Activated naive CD8-positive, alpha-beta T cell treated with anti-CD3 and anti-CD28 coated beads for 36 hours (primary cell): ENCODE measurements at places on chromosomes 3 and 15. TPM values are rescaled to one million over a fixed set of nuclear protein-coding genes. Genes with fewer than 3 reads are reported as not detected.

- no peaks in the 10 kb centered on the region for H3K36me3 ChIP-seq
- no peaks in the 10 kb centered on the region for H3K27me3 ChIP-seq
- no peak for DNase-seq
Observed at GRCh38 chr3:141081141-141081795, 30.1 kb downstream of the SPSB4 start.

DNA sequence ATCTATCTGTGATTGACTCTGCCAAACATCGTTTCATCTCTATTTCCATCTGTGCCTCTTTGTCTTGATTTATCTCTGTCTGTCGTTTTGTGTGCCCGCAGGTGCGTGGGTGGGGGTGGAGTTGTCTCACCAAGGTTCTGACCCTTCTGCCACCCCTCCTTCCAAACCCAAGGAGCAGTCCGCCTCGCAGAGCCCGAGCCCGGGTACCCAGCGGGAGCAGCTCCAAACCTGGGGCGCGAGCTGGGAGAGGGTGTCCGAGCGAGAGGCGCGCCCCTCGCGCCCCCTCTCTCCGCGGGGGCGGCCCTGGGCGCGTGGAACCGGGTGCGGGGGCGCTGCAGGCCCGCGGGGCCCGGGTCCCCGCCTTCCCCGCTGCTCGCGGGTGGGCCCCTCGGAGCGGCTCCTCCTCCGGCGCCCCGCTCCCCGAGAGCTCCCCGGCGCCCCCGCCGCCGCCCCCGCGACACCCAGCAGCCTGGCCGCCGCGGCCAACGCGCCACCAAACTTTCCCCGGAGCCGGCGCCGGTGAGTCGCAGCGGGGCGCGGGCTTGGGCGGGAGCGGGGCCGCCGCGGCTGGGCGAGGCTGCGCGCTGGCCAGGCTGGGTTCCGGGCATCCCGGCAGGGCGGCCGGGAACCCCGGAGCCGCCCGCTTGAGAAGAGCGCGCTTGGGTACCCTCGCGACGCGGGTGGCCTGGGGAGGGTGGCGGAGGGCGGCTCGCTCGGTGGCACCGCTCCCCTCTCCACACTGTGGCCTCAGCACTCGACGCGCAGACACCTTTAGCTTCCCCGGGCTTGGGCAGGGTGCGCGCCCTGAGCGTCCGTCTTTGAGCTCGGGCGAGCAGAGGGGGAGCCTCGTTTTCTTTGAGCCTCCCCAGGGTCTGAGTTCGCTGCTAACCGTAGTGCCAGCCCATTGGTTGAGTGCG lies at the start of gene HRH1:
Gene HRH1 (plus strand): TSS at position 458 of the 917 bp plus-strand sequence. CDS start 104,545 bp downstream, outside the sequence.
- peak within 1 kb of the TSS; percentile 48 for H3K4me3 ChIP-seq
- no peaks in the 10 kb centered on the region for H3K36me3 ChIP-seq
- H3K27ac ChIP-seq: no peak within 1 kb of the TSS
- H3K4me1 ChIP-seq: peaks cover 3% of the 10 kb centered on the region

- no peak overlapping the region for H3K27ac ChIP-seq
- H3K36me3 ChIP-seq: no peaks in the 10 kb centered on the region
- H3K27me3 ChIP-seq: peaks cover 18% of the 10 kb centered on the region
- DNase-seq: no peak
- no peaks in the 10 kb centered on the region for H3K4me1 ChIP-seq
Observed at GRCh38 chr15:71512682-71513006, 297.7 kb upstream of the NR2E3 start.

GRCh38 chr3:159929171-159930141 lies 59.2 kb upstream of the IL12A start:
- H3K4me1 ChIP-seq: peaks cover 4% of the 10 kb centered on the region
- peaks cover 4% of the 10 kb centered on the region for H3K36me3 ChIP-seq
- H3K27me3 ChIP-seq: no peaks in the 10 kb centered on the region
- no peak for DNase-seq
- H3K27ac ChIP-seq: no peak overlapping the region

DNA sequence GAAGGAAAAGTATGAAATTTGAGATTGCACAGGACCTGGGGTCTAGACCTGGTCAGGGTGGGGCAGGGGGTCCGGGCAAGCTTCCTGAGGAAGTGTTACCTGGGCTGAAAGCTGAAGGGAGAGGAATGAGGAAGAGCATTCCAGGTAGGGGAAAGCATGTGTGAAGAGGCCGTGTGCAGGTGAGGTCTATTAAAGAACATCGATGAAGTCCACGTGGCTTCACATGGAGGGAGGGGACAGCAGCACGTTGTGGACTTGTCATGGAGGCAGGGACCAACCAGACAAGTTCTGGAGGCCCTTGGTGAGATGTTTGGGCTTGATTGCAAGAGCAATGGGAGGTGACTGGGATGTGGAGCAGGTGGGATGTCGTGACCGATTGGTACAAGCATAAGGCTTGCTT lies 47.1 kb downstream of the IDH2 start:
- H3K27ac ChIP-seq: no peak overlapping the region
- no peaks in the 10 kb centered on the region for H3K36me3 ChIP-seq
- no peak for DNase-seq
- H3K27me3 ChIP-seq: no peaks in the 10 kb centered on the region

DNA sequence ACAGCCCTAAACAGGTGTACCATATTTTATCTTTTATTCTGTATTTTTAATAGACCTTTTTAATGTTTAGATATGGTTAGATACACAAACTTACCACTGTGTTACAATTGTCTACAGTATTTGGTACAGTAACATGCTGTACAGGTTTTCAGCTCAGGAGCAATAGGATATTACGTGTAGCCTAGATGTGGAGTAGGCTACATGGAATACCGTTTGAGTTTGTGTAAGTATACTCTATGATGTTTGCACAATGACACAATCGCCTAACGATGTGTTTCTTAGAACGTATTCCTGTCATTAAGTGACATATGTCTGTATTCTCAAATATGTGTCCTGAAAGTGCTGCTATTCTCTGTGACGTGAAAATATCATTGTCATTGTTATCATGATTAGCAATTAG lies 62.6 kb downstream of the MFSD1 start:
- H3K27me3 ChIP-seq: no peaks in the 10 kb centered on the region
- H3K36me3 ChIP-seq: no peaks in the 10 kb centered on the region
- peaks cover 7% of the 10 kb centered on the region for H3K4me1 ChIP-seq
- H3K27ac ChIP-seq: no peak overlapping the region

- no peak for DNase-seq
- H3K36me3 ChIP-seq: no peaks in the 10 kb centered on the region
- H3K27me3 ChIP-seq: no peaks in the 10 kb centered on the region
- no peak overlapping the region for H3K27ac ChIP-seq
- H3K4me1 ChIP-seq: no peaks in the 10 kb centered on the region
- no peak overlapping the region for H3K4me3 ChIP-seq
Observed at GRCh38 chr3:35677797-35678196, 38.5 kb downstream of the ARPP21 start.

- DNase-seq: no peak
- H3K27ac ChIP-seq: peak overlapping the region; percentile 23
- no peak overlapping the region for H3K4me3 ChIP-seq
- peaks cover 44% of the 10 kb centered on the region for H3K4me1 ChIP-seq
Observed at GRCh38 chr15:93029836-93030429, 59.1 kb downstream of the RGMA start.

DNA sequence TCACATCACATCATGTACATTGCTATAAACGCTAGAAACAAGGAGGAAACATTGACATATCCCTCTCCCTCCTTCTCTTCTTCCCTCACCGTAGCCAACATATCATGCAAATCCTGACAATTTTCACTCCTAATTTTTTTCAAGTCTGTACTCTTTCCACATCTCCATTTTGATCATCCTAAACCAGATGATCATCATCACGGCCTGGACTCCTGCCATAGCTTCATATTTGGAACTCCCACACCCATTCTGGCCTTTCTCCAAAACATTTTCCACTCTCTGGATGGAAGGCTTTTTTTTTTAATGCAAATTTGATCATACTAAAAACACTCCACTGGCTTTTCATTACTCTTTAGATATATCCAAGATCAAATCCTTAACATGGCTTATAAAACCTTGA lies 248.0 kb upstream of the CNTN3 start:
- no peaks in the 10 kb centered on the region for H3K36me3 ChIP-seq
- no peak overlapping the region for H3K27ac ChIP-seq
- DNase-seq: no peak

GRCh38 chr3:142958707-142959106 lies 4.8 kb downstream of the PAQR9 start:
- H3K27me3 ChIP-seq: peaks cover 53% of the 10 kb centered on the region
- peaks cover 2% of the 10 kb centered on the region for H3K4me1 ChIP-seq
- H3K36me3 ChIP-seq: no peaks in the 10 kb centered on the region
- H3K4me3 ChIP-seq: no peak overlapping the region

DNA sequence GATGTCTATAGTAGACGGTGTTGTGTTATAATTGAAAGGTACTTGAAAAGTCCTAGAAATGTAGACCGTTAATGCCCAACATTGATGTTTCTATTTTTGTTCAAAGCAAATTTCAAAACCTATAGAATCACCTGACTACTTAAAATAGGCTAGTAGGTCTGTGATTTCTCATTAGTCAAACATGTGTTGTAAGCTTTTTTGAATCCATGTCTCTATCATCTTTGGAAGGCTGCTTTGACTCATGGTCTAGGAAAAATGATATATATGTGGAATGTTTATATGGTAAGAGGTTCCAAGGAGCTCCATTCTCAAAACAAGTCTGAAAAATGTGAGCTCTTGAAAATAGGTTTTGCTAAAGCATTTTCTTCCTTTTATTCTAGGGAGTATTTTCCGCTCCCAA lies 375.3 kb downstream of the LPP start:
- DNase-seq: no peak
- no peak overlapping the region for H3K27ac ChIP-seq
- no peak overlapping the region for H3K4me3 ChIP-seq
- peaks cover 10% of the 10 kb centered on the region for H3K4me1 ChIP-seq

DNA sequence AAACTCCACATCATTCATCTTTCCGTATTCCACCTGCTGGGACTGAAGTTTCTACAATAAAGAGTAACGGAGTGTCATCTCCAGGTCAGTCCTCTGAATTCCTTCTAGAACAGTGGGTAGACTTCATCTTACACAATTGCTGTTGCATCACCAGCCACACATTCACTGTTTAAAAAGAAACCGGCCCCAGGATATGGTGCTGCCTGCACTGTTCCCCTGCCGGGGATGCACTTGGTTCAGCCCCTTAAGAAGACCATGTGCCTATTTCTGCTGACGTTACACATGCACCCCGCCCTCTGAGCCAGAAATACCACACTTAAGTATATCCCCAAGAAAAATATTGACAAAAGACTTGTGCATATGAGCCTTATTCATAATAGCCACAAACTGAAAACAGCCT lies 233.4 kb downstream of the FEZF2 start:
- no peak for DNase-seq
- H3K27ac ChIP-seq: no peak overlapping the region
- no peaks in the 10 kb centered on the region for H3K36me3 ChIP-seq
- no peaks in the 10 kb centered on the region for H3K4me1 ChIP-seq
- no peak overlapping the region for H3K4me3 ChIP-seq
- peaks cover 13% of the 10 kb centered on the region for H3K27me3 ChIP-seq

- no peak overlapping the region for H3K27ac ChIP-seq
- no peak for DNase-seq
Observed at GRCh38 chr15:73683257-73683776, 866 bp upstream of the CD276 start.

DNA sequence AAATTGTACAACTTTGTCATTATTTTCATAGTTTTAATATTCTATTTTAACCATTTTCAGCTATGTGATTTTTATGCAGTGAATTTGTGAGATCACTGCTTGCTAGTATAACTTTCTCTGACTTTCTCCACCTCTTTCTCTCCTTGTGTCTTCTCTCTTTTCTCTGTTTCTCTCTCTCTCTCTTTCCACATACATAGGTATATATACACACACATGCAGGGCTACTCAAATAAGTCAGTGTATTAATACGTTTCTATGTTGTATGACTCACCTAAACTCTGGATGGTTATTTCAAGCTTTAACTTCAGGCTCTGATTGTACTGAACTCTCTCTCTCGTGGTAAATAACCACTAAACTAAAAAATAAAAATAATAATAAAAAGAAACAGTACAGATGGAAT lies 1389.3 kb upstream of the ALCAM start:
- H3K27ac ChIP-seq: no peak overlapping the region
- H3K36me3 ChIP-seq: no peaks in the 10 kb centered on the region
- no peak for DNase-seq

DNA sequence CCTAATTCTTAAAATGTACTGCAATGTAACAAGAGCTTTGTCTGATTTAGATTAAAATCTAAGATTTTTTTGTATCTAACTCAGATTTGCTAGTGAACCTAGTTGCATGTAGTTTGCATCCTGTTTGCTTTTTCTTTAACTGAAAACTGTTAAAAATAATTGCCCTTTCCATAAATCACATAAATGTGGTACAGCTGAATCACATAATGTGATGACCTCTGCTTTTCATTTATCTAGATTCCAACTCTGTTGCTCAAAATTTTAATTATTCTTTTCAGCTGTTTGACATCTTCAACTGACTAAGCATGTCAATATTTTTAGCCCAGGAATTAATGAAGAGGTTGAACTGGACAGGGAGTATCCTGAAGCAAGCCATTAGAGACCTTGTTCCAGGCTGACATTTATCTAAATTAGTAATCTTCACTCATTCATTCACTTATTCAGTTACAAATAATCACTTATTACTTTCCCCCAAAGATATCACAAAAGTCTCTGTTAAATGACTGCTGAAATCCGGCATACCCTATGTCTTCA lies 101.9 kb upstream of the PLXND1 start:
- H3K36me3 ChIP-seq: peaks cover 3% of the 10 kb centered on the region
- H3K4me3 ChIP-seq: no peak overlapping the region
- H3K4me1 ChIP-seq: peaks cover 4% of the 10 kb centered on the region
- H3K27ac ChIP-seq: no peak overlapping the region

- no peaks in the 10 kb centered on the region for H3K4me1 ChIP-seq
- no peaks in the 10 kb centered on the region for H3K36me3 ChIP-seq
- H3K27ac ChIP-seq: no peak overlapping the region
- H3K4me3 ChIP-seq: no peak overlapping the region
Observed at GRCh38 chr3:40793730-40794129, 269.0 kb downstream of the ZNF621 start.

GRCh38 chr15:64690578-64691296 lies 84.7 kb downstream of the RBPMS2 start:
- H3K4me3 ChIP-seq: no peak overlapping the region
- H3K27me3 ChIP-seq: no peaks in the 10 kb centered on the region
- no peak for DNase-seq

DNA sequence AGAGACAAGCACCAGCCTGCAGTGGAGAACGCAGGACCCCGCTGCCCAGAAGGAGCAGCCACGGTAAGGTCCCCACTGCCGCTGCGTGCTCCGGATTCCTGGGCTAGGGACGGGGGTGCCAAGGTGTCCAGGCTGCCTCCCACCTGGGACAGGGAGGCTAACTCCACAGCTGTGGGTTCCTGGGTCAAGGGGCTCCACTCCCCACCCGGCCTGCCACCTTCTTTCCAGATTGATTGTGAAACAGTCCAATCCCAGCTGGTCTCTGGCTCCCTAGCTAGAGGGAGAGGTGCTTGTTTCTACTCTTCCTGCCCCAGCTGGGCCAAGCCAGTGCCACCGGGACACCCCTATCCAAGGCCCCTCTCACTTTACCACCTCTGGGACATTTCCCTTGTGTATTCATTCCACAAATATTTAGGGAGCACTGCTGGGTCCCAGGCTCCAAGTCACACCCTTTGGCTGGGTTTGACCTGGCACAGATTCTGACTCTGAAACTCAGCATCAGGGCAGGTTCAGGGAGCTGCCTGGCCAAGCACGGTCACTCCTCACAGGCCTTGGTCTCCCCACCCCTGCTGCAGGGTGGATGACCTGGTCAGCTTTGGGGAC lies 1.9 kb downstream of the PAK6 start:
- H3K4me3 ChIP-seq: no peak overlapping the region
- peaks cover 31% of the 10 kb centered on the region for H3K27me3 ChIP-seq
- H3K36me3 ChIP-seq: no peaks in the 10 kb centered on the region
- no peak overlapping the region for H3K27ac ChIP-seq

The ARHGEF3 gene
- total RNA-seq: 81.2 TPM

The GPR171 gene
- 131 TPM for total RNA-seq

The NAALADL2 gene
- 0.48 TPM for total RNA-seq

The CD86 gene
- 0.08 TPM for total RNA-seq

The EOMES gene
- total RNA-seq: 0.97 TPM

The RETNLB gene
- total RNA-seq: not detected

The CACNA2D2 gene
- total RNA-seq: 0.80 TPM

The GREM1 gene
- not detected for total RNA-seq

The ZNF774 gene
- total RNA-seq: 1.9 TPM

The SUMF1 gene
- total RNA-seq: 7.1 TPM
